Activated T-helper 2 cell treated with anti-CD3 and anti-CD28 coated beads, Interferon-gamma antibody, Interleukin-2, Interleukin-4, amounts not matched to agents 10 μg/mL and 5 μg/mL and 100 μg/mL, durations not matched to agents 14 hours and 24 hours and 36 hours (primary cell): ENCODE measurements at places on chromosomes 3 and 15.

DNA sequence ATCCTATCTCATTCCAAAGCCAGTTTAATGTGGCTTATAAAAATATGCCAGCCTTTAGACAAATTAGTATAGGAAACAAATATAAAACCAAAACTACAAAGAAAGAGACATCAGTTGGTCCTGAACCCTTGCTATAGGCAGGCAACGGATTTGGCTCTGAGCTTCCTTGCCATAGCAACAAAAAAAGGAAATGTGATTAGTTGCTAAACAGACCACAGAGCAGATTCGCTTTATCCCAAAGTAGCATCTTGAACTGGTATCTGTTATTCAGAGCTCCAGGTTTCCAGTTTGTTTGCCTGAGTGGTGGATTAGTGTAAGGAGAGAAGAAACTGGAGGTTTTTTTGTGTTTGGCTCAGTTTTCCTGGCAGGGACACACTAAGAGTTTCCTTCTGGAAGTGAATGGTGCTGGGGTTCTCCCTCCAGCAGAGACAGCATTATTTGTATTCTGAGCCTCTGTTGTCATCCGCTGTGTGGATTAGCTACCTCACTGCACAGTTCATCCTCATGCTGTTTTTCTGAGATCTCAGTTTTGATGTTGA, 44.1 kb downstream of the CHST2 start:
- no peak for DNase-seq

DNA sequence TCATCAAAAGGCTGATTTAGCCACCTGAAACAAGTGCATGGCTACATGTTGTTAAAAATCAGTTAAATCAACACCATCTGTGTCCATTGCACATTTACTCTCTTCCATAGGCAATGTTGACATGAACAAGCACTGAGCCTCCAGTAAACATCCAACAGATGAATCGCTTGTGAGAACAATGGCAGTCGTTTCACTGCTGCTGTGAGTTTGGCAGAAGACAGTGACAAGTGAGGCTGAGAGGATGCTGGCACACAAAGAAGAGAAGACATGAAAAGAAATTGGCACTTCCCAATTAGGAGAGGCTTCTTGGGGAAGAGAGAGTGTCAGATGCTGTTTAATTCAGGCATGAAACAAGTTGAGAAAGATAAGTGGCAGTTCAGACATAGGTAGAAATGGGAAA, 227.4 kb upstream of the STT3B start:
- DNase-seq: no peak

GRCh38 chr15:34613997-34614396, 30.5 kb upstream of the GOLGA8B start:
- no peak for DNase-seq

- DNase-seq: no peak
Measured at GRCh38 chr15:100002787-100003536, 269.7 kb upstream of the LYSMD4 start.

DNA sequence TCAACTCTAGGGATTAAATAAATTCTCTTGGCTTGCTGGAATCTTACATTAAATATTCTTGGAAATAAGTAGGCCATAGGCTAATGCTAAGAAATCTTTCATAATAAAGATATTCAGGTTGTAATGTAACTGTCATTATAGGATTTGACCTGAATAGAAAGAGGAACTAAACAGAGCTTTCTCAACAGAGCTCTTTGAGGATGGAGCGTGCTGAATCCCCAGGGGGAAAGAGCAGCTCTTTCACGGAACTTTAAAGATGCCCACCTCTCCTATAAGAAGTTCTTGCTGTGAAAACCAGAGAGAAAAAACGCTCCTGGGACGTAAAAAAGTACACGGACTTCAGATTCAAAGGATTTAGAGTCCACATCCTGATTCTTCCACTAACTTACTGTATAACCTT, 77.9 kb downstream of the NTRK3 start:
- no peak for DNase-seq

- DNase-seq: no peak
Measured at GRCh38 chr3:97990624-97991292, 18.5 kb upstream of the RIOX2 start.

GRCh38 chr3:48233542-48233941, 7.4 kb upstream of the ZNF589 start:
- DNase-seq: no peak

- DNase-seq: no peak
Measured at GRCh38 chr15:43132830-43133429, 456 bp upstream of the TMEM62 start.

GRCh38 chr15:92034227-92034626, 180.7 kb downstream of the SLCO3A1 start:
- DNase-seq: no peak

GRCh38 chr15:98834976-98835375, 172.6 kb downstream of the PGPEP1L start:
- DNase-seq: no peak

GRCh38 chr3:118480101-118480860, 554.4 kb downstream of the IGSF11 start:
- DNase-seq: no peak

DNA sequence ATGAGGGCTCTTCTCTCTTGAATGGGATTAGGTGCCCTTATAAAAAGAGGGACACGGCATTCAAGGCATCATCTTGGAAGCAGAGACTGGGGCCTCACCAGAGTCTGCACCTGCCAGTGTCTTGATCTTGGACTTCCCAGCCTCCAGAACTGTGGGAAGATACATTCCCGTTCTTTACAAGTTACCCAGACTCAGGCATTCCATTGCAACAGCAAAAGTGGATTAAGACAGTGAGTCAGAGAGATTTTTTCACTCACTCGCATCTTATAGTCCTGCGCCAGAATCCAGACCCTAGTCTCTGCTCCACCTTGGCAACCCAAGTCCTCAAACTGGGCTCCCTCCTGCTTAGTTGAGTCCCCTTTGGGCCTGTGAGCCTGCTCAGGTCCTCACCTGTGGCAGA, 2.7 kb downstream of the LCTL start:
- no peak for DNase-seq

DNA sequence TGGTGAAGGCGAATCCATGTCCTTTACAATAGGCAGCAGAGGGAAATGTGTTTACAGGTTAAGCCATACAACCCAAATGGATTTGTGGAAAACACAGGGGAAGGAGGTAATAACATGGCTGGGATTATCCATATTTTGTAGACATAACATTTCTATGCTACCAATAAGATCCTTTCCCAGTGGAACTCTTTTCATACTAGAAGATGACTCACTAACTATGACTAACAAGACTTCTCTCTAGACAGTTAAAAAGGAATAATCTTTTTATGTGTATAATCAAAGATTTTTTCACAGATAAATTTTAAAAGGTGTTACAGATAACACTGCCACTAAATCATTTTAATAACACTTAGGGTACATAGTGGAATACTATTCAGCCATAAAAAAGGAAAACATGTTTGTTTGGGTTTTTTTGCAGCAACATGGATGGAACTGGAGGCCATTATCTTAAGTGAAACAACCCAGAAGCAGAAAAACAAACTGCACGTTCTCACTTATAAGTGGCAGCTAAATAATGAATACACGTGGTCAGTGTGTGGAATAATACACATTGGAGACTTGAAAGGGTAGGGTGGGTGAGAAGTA, 39.6 kb downstream of the VPS13C start:
- DNase-seq: no peak

GRCh38 chr3:178437236-178437635, 99.0 kb upstream of the KCNMB2 start:
- no peak for DNase-seq

DNA sequence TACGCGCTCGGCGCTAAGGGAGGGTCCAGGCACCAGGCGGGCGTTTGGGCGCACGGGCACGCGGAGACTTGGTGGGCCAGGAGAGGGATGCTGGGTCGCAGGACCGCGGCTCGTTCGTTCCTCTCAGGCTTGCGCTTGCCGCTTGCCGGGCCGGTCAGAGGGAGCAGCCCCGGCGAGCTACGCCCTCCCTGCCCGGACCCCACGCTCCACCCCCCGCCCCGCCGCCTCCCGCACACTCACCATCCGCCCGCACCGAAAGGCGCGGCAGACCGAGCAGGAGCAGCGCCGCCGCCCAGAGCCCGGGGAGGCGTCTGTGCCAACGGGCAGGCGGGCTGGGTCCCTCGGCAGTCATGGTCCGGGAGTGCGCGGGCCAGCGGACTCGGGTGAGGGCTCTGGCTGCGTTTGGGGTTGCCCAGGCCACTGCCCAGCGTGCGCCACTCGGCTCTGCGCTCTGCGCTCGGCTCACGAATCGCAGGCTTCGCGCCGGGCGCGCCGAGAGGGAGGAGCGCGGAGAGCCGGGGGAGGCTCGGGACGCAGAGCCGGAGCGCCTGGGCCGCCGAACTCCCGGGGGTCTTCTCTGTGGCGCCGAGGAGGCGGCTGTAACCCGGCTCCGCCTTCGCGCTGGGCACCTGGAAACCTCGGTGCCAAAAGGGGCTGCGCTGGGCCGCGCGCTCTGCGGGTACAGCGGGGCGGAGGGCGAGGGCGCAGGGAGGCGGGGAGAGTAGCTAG, at the start of gene SUSD5:
SUSD5 (minus strand) TSS at position 365 of the 729 bp plus-strand sequence; CDS start at position 352, 13 bp downstream.
- no peak for DNase-seq

DNA sequence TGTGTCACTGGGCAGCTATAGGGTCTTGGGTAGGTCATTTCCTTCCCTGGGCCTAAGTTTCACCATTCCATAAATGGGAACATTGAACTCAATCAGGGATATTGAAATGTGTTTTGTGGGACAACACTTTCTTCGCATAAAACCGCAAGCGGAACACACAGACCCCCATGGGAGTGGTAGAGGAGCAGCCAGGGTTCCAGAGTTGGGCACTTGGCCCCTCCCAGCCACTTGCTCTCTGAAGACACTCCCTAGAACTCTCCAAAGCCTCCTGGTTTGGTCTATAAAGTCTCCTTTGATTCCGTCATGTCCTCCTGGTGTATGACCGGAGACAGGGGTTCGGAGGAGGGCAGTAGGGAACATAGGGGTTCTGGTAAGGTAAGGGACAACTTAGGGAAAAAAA, 271.7 kb downstream of the UACA start:
- DNase-seq: no peak

GRCh38 chr15:55320238-55320550, 1.2 kb downstream of the PIGB start:
- no peak for DNase-seq

GRCh38 chr3:21644268-21644667, 106.7 kb downstream of the ZNF385D start:
- DNase-seq: no peak

GRCh38 chr15:91385311-91385710, 285.3 kb downstream of the SV2B start:
- DNase-seq: no peak

GRCh38 chr15:89114990-89115389, 26.7 kb downstream of the ABHD2 start:
- DNase-seq: no peak

- no peak for DNase-seq
Measured at GRCh38 chr3:32371461-32372212, 20.0 kb upstream of the CMTM7 start.

DNA sequence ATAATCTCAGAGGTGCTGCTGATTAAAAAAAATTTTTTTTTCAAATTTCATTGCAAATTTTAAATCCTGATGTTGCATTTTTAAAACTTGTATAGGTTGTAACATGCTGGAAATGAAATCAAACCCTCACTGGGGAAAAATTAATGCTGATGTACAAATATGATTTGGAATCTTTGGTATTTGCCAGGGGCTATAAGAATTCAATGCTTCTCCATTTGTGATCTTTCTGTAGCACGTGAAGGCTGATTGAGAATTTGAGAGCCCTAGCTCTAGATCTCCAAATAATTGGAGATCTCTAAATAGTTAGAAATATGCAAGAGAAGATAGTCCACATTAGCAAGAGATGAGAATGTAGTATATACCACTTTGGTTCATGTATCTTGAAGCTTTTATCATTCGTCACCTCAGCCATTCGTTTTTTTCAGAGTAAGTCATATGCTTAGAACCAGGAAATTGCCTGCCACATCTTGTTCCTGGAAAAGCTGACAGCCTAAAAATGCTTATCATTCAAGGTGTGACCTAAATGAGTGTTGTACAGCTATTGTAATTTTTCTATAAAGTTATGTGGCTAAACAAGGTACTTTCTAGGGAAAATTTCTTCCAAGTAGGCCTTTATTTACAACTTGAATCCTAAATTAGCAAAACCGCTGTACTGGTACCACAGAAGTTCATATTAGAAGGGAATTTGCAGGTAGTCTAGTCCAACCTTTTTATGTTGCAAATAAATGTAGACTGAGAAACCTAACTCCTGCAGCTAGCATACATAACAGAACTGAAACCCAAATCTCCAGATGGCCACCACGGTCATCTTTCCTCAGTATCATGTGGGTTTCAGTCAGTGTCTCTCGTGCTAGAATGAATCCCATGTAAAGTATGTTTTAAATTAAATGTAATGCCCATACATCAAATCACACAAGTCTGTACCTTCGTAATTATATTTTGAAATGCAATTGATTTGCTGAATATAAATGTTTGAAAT, 48.5 kb downstream of the FNDC3B start:
- DNase-seq: no peak

DNA sequence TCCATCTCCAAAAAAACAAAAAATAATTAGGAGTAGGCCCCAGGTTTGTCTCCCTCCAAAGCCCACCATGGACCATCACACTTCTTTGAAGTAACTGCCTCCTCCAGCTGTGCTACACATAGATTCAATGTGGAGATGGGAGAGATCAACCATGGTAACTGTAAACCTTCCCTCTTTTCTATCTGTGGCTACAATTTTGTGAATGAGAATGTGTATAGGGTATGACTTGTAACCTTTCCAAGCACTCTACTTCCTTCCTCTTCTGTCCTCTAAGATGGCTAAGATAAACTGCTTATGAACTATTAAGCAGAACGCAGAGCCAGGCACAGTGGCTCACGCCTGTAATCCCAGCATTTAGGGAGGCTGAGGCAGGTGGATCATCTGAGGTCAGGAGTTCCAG, 55.5 kb upstream of the ATP11B start:
- DNase-seq: no peak

GRCh38 chr3:43316783-43317460, 30.6 kb downstream of the SNRK start:
- no peak for DNase-seq

DNA sequence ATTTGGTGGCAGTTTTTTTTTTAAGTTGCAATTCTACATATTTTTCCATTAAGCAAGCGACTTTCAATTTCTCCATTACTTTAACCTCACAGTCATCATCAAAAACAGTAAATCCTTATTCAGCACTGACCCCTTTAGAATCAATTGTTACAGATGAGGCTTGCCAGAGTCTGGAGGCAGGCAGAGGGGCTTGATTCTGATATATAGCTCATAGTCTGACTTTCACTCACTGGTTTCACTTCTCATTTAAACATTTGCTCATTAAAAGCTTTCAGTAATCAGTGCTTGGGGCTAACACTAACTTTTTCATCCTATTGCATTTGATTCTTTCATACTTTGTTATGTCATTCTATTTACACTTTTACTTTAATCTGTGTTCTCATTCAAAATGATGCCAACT, 88.4 kb downstream of the PYDC2 start:
- DNase-seq: no peak
